Right ventricle myocardium inferior (tissue), 1 donor: ENCODE measurements at places on chromosomes 6 and 20. TPM values are rescaled to one million over a fixed set of nuclear protein-coding genes. Genes with fewer than 3 reads are reported as not detected.

GRCh38 chr6:90811596-90812226 is 224.8 kb upstream of the MAP3K7 start:
- no peak for DNase-seq

GRCh38 chr6:128672023-128672422 is 151.6 kb upstream of the PTPRK start:
- DNase-seq = no peak

DNA sequence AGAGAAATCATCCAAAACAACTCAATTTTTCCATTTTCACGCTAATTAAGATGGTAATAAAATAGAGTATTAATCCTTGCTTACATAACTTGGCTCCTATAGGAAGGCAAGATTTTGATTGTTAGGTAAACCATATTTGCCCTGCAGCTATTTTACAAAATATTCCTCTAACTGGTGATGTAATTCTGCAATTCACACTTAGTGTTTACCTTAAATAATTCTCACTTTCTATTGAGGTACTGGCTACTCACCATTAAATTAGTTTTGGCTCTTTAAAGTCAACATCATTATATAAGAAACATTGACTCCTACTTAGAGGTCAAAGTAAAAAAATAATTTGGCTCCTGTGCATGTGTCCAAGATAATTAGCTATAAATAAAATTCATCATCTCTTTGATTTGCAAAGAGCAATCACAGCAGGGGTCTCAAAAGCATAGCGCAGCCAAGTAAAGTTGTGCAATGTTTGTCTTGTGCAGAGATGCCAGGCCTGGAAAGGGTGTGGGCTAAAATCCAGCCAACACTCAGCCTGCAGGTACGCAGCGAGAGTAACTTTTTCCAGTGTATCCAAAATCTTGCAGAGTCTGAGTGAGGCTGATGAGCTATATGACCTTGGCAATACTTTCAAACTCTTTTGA is 501.2 kb downstream of the MMUT start:
- DNase-seq = no peak

- no peak for DNase-seq
Observed at GRCh38 chr6:121697921-121698320, 262.5 kb downstream of the GJA1 start.

GRCh38 chr20:18727032-18727508 is 86.5 kb upstream of the SCP2D1 start:
- no peak for DNase-seq

DNA sequence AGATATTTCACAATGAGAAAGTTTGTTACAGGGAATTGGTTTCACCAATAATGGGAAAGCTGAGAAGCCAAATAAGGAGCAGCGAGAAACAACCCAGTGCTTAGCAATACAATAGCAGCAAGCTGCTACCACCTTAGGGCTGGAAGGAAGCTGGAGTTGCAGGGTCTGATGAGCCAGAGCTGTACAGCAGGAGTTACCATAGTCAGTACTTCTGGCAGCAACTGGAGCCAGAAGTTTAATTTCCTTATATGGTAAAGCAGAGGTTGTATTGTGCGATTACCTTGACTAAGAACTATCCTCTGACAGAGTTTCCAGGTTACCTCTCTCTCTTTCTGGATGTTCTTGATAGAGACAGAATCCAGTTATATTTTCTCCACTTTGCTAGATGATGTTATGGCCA is 137.1 kb upstream of the OLIG3 start:
- no peak for DNase-seq

GRCh38 chr6:154165478-154165877 is 126.4 kb downstream of the OPRM1 start:
- DNase-seq = no peak

- no peak for DNase-seq
Observed at GRCh38 chr6:17851001-17851719, 136.3 kb downstream of the KIF13A start.

GRCh38 chr6:16392010-16392409 is 153.6 kb downstream of the GMPR start:
- no peak for DNase-seq

DNA sequence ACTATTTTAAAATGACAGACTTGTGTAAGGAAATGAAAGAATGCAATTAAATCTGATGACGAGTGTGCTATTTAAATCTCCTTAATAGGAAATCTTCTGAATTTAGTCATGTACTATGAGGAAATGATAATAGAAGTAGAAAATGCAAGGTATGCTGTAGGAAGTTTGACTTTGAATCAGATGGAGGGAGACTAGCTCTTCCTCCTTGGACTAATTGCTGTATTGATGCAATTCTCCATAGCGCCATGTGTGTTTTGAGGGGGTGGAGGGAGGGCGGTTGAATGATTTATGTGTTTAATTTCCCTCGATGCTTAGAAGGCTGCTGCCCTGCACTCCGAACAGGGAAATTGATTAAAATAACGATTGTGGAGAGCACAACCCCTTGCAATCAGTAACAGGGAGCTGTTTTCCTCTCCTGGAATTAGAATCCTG is 214.4 kb upstream of the PRND start:
- DNase-seq = no peak

- DNase-seq = no peak
Observed at GRCh38 chr6:40555092-40555491, 32.1 kb downstream of the LRFN2 start.

- no peak for DNase-seq
Observed at GRCh38 chr6:165663736-165664558, 906 bp upstream of the PDE10A start.

Gene SOBP
- total RNA-seq = 16.4 TPM
